ENCODE measurements at places on chromosomes 3 and 15.

DNA sequence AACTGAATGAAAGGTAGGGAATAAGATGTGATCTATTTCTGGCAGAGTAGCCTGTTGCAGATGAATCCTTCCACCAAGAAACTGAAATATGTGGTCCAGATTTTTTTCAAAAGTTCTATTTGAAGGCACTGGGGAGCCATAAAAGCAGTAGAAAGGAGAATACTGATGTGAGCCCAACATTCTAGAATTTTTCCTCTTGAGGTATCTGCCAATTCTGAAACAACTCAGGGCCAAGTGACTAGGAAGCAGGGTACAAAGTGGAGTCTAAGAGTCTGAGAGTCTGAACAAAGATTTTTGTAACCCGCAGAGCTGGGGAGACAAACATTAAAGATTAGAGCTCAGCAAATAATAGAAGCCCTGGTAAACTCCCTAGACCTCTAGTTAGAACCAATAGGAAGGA, 58.3 kb upstream of the SLCO3A1 start:
- no peak for DNase-seq

GRCh38 chr3:144915202-144915601, 943.6 kb downstream of the DIPK2A start:
- DNase-seq = no peak

DNA sequence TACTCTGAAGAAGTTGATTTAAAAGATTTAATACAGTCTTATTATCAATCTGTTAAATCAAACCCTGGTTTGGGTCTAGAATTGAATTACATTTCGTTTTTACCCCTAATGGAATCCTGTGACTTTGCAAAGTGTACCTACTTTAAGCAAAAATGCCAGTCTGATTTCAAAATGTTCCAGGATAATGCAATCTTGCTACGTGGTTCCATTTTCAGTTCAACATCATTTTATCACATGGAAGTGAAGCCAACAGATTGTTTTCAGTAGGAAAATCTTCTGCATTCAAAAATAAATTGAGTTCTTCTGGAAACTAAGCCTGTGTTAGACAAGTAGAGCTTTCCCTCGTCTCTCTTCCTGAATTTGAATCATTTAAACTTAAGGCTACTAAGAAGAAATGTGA, 356.4 kb downstream of the CHST2 start:
- DNase-seq = no peak

GRCh38 chr15:66772604-66773128, 70.6 kb downstream of the SMAD6 start:
- no peak for DNase-seq

GRCh38 chr3:186526256-186526606, 17.9 kb downstream of the CRYGS start:
- DNase-seq = no peak

DNA sequence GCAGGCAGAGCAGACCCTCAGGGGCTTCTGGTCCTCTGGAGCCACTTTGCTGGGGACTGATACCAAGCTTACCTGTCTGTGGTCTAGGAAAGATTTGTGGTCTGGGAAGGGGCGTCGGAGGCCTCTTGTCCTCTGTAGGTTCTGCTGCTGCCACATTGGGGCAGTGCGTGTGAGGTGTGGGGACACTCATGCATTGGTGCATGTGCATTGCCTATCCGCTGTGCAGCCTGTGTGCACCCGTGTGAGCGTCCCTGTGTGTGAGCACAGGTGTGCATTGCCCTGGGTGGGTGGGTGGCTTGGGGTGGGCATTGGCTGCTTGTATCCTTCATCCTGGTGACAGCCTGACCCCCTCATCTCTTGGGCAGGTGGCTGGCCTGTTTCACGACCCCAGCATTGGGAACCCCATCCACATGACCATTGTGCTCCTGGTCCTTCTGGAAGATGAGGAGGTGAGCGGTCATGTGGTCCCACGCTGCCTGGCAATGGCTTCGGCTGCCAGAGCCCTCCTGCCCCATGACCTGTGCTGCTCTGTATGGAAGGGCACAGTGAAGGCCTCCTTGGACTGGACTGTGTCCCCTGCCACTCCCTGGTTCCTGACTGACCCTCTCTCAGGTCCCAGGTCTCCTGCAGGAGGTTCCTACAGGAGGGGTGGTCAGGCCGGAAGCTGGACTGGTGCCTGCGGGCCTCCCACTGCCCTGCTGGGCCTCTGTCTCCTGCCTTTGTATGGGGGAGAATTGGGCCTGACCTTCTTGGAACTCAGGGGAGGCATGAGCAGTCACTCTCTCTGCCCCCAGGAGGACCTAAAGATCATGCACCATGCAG, 41.5 kb downstream of the SAXO2 start:
- no peak for DNase-seq

GRCh38 chr3:76700323-76700722, 339.6 kb upstream of the ROBO2 start:
- DNase-seq = no peak

DNA sequence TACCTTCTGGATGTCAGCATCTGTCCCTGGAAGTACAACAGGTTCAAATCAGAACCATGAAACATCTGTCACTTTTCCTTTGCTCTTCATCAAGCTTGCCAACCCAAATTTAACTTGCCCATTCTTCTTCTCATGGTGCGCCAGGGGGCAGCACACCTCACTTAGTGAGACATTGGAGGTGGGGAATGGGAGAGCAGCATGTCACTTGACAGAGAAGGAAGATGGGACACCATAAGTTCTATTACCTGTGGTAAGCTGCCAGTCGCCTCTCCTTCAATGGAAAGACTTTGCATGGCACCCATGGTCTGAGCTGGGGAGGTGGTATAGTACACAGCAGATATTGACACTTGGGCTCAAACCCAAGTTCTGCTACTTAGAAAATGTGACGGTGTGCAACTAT, 2.9 kb downstream of the SCN5A start:
- no peak for DNase-seq

GRCh38 chr3:134296616-134297015, 46.0 kb upstream of the RYK start:
- DNase-seq = no peak

- no peak for DNase-seq
These were observed 54.7 kb upstream of the CTNNB1 start for GRCh38 chr3:41144631-41145030.

DNA sequence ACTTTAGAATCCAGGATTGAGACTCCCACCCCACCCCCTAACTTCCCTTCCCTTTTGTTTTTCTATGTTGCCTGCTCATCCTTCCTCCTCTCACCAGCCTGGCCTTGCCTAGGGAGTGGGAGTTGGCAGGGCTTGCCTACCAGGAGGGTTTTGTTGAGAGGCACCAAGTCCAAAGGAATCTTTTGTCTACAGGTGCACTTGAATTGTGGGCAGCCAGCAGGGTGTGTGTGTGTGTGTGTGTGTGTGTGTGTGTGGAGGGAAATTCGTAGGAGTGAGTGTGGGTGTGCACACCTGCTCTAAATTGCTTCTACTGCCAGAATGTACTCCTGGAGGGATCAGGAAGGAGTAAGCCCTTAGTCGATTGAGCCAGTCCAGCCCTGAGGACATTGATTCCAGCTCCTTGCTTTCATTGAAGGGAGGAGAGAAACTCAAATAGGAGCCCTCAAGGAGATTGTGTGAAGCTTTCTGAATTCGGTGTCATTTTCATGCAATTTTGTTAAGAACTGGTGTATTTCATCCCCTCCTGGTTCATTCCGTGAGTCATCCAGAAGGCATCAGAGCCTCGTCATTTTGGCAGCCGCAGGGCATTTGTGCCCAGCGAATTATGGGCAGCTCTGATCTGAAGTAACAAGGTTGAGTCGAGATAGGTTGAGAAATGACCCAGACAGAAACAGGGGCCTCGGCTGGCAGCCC, 112.1 kb downstream of the SLCO3A1 start:
- no peak for DNase-seq

DNA sequence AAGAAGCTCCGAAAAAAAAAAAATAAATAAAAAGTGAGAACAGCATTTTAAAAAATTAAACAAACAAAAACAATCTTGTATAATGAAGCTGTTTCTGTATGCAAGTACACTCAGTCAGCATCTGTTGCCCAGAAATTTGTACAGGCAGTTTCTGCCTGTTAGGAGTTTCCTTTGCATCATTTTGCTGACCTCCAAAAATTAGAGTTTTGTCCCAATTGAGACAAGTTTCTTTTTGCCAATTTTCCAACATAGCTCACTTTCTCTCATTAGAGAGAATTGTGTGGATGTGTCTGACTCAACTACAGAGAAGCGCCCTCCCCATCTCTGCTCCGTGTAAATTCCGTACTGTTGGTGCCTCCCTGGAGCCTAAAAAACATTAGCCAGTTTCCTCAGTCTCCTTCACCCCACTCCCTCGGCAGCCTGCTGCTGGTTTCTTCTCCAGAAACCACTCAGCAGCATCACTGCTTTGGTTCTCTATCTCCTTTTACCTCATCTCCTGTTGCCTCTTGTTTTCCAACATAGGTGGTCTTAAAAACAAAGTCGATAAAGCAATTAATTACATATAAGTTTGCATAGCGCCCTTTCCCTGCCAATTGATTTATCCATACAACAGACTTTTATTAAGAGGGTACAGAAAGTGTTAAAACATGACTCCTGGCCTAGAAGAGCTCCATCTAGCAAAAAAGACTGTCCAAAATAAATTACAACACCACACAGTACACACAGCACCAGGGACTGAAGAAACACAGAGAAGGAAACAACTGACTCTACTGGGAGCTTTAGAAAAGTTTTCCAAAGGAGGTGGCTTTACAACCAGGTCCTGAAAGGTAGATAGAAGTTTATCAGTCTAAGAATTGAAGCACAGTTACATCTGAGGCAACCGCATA, 286.7 kb downstream of the SHOX2 start:
- DNase-seq = no peak

- no peak for DNase-seq
These were observed 37.1 kb upstream of the SLC4A7 start for GRCh38 chr3:27521179-27521871.

DNA sequence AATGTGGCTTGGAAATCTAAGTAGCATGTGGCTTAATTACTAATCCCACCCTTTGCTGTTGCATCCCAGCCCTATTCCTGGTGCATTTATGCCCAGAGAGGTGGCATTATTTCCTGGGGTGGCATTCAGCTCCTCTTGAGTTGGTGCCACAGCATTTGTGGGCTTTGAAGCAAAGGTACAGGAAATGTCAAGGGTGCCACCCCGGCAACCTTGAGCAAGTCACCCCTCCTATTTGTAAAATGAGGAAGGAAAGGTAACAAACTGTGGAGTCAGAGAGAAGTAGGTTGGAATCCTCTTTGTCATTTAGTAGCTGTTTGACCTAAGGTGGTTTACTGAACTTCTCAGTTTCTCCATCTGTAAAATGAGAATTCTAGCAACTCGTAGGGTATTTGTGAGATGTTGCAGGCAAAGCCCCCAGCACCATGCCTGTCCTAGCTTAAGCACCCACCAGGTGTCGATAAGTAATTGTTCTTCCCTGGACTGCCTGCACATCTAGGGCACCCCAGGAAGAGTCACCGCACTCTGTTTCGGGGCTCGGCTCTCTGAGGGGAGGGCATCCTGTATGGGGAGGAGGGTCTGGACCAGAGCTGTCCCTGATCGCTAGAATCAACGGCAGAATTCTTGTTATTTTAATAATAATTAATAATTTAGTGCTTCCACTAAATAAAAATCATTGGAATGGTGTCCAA, 17.1 kb downstream of the ISG20 start:
- DNase-seq = no peak

- DNase-seq = no peak
These were observed 52.1 kb upstream of the TNFSF10 start for GRCh38 chr3:172575375-172575774.

GRCh38 chr3:43759938-43760337, 69.2 kb downstream of the ABHD5 start:
- DNase-seq = no peak

DNA sequence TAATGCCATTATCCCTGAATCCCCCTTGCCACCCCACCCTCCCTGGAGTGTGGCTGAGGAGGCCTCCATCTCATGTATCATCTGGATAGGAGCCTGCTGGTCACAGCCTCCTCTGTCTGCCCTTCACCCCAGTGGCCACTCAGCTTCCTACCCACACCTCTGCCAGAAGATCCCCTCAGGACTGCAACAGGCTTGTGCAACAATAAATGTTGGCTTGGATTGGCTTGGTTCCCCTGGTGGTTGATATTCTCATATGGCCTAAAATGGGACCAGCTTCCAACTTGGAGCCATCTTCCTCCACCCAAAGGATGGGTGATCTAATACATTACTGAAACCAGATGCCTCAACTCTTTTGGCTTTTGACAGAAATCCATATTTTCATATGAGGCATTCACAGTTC, 34.9 kb downstream of the VIPR1 start:
- no peak for DNase-seq

- no peak for DNase-seq
These were observed 78.5 kb downstream of the TRANK1 start for GRCh38 chr3:36866368-36866767.

DNA sequence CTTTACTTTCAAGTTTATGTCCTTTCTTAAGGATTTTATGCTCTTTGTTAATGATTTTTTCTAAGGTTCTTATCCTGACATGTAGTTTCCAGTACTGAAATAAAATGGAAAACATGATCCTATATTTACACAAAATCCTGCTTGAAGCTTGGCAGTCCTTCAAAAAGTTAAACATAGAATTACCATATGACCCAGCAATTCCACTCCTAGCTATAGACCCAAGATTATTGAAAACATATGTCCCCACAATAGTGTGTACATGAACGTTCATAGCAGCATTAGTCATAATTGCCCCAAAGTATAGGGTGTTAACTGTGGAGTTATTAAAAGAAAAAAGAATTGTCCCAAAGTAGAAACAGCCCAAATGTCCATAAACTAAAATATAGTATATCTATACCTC, 33.2 kb downstream of the ITGB5 start:
- no peak for DNase-seq

GRCh38 chr15:81625896-81626295, 251.9 kb upstream of the TMC3 start:
- DNase-seq = no peak

DNA sequence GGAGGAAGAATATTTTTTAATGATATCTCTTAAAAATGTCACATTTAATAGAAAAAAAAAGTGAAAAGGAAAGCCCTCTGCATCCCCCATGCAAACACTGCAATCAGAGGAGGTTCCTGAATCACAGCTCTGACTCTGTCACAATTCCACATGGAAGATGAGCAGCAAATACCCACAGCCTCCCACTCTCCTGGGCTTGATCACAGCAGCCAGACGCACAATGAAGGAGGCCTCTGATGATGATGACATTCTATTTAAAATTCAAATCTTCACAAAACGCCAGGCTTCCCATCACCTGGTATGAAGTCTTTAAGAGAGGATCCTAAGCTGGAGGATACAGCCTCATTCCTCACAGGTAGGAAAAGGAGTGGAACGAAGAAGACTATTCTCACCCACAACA, 9.1 kb upstream of the DIS3L start:
- DNase-seq = no peak

- no peak for DNase-seq
These were observed at the start of gene BCL2A1 for GRCh38 chr15:79970624-79971434. Gene BCL2A1, minus strand, starts transcription at chr15:79971196. Its CDS starts 77 bp downstream, at chr15:79971119.

DNA sequence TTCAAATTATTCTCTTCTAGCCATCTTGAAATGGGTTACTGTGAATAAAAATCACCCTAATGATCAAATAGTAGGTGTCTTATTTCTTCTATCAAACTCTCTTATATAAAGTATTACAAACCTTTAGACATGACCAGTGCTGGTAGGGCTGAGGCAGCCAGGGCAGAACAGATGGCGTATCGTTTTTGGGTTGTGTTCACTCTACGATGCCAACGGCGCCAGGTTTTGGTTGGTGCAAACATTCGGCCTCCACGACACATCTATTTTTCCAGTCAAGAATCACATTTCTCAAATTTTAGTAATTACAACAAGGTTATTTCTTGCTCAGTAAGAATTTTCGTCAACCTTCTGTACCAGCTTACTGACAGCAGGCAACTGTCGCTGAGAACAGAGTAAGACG, 2.2 kb downstream of the RPL4 start:
- DNase-seq = no peak
